Fibroblast of skin of scalp (primary cell): ENCODE measurements at places on chromosomes 1 and 21.

DNA sequence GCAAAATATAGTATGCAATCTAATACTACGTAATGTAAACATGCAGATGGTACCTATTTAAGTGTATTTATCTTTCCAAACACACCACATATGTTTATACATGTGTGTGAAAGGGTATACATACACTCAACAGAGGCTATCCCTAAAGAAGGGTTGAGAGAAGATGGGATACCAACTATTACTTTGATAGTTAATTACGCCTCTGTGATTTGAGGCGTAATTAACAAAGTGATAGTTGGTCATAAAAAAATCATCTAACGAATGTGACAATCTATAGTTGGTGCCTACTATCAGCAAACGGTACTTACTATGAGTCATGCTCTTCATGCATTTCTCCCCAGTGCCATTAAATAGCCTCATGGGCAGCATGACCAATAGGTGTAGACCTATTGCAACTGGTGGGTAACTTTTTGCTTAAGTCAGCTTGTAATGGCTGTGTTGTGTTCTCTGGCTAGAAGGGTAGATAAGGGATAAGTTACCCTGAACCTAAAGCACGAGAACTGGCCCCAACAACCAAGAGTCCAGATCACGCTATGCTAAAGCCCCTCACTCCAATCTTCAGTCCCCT lies 15.3 kb downstream of the RCAN1 start:
- no peak for DNase-seq

DNA sequence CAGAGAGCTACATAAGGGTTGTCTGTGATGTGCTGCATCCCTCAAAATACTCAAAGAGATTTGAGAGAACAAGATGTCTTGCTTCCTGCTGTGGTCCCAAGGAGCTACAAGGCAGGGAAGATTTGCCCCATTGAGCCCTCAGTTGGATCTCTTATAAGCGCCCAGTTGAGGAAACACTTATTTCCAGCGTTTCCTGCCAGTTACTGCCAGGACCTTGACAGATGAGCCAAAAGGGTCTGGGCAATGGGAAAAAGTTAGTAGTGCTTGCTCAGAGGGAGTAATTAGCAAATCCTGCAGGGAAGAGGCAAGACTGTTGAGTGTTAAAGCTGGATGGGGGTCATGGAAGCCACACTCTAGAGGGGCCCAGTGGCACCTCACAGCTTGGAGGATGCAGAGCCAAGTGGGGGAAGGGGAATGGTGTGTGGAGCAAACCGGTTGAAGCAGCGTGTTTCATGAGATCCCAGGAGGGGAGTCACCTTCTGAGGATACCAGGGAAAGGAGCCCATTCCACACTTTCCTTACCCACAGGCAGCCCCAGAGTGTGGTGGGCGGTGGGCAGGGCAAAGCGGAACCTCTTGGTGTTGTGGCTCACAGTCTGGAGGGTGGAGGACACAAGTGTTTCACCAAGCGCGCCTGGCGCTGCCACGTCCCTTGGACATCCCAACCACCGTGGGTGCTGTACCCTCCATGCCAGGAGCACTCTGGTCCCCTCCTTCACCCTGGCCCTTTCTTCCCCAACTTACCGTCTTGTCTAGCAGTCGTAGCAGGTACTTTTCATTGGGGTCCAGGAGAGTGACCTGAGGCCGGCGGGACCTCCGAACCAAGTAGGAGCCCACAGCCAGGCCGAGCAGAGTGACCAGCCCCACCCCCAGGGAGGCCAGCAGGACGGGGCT lies 805 bp downstream of the CYB5R1 start:
- no peak for DNase-seq

GRCh38 chr1:201906336-201906735 lies 17.6 kb downstream of the SHISA4 start:
- peak; percentile 48 for DNase-seq

DNA sequence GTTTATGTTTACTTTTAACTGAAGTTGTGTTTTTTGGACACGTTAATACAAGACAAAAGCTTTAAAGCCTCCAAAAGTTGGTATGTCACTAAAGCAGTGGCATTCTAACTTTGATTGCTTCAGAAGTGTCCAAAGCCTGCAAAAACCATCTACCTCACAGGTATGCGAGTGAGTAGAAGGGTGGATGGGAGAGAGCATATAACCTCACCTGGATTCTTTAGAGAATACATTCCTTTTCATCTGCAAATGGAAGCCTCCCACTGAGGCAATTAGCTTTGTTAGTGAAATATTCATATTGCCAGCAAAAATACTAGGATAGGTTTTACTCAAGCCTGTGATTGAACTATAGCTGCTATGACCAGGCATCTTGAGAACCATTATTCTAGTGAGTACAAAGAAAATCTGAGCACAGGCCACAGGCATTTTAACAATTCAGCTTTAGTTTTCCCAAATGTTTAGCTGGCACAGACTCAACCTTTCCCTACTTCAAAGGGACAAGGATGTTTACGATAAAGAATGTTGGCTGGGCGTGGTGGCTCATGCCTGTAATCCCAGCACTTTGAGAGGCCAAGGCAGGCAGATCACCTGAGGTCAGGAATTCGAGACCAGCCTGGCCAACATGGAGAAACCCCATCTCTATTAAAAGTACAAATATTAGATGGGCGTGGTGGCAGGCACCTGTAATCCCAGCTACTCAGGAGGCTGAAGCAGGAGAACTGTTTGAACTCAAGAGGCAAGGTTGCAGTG lies 39.7 kb downstream of the MAP3K21 start:
- no peak for DNase-seq

DNA sequence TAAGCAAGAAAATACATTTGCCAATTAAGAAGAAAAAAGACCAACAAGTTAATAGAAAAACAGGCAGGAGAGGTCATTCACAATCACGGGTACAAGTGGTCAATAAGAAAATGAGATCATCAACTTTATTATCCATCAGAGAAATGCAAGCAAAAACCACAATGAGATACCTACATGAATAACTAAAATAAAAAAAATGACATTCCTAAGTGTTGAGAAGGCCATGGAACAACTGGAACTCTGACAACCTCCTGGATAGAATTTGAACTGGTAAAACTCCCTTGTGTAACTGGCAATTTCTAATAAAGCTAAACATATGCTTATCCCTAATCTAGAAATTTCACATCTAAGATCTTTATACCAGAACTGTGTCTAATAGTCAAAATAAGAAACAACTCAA lies 135.4 kb upstream of the BACE2 start:
- DNase-seq = peak; percentile 42

DNA sequence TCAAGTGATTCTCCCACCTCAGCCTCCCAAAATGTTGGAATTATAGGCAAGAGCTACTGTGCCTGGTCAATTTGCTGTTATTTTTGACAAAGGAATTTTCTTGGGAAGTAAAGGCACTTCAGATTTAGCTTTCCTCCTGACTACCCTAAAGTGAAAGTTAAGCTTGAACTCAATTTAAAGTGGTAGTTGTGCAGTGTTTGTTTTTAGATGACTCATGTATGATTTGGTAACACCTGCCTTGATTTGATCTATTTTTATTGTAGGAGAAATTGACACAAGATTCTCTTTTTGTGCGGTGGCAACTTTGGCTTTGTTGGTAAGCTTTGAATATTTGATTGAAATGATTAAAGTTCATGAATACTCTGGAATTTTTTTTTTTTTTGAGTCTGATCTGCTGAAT lies 5.0 kb downstream of the RABGGTB start:
- no peak for DNase-seq

DNA sequence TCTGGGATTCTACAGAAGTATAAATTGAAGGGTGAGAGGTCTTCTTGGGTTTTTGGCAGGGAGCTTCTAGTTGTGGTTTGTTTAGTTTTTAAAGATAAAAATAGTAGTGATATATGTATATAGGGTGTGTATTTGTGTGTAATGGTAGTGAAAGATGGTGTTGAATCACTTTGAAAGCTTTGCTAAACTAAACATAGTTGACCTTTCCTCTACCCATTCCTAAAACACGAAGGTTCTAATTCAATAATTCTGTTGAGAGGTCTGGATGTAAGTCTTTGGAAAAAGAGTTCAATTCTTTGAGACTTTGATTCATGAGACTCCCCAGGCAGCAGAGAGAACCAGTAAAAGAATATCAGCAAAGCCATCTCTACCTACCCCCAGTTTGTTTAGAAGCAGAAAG lies 247.9 kb upstream of the DUSP10 start:
- peak; percentile 9 for DNase-seq

GRCh38 chr21:22791986-22792560 lies 1793.9 kb downstream of the NCAM2 start:
- peak; percentile 51 for DNase-seq

- no peak for DNase-seq
Measured at GRCh38 chr1:73066866-73067265, 784.5 kb upstream of the NEGR1 start.

DNA sequence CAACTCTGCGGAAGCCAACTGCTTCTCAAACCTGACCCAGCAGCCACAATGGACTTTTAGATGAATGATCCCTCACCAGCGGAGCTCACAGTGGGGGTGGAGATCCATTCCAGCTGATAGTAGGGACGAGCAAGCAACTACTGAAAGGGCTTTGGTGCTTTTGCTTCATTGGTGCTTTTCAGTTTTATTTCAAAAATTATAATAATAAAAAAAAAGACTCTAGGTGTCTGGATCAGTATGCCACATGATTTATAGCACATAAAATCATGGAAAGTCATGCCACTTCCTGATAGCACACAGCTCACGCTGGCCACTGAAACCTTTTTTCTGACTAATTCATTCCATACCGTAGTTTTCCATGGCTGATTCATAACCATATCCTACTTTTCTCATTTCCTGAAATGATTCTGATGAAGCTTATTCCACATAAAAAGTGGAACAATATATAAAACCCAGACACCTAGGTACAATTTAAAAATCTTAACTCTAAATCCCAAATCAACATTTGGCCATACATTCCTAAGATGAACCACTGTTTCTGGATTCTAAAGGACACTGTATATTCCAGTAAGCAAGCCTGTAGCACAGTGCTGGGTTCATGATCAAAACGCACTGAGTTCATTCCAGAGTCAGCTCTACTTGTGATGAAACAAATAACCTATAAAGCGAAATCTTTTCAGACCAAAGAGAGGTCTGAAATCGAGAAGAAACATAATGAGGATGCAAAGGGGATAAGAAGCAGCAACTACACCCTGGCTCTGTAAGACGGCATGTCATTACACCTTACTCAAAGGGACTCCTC lies 41.3 kb upstream of the KCNE1 start:
- DNase-seq = peak; percentile 88

DNA sequence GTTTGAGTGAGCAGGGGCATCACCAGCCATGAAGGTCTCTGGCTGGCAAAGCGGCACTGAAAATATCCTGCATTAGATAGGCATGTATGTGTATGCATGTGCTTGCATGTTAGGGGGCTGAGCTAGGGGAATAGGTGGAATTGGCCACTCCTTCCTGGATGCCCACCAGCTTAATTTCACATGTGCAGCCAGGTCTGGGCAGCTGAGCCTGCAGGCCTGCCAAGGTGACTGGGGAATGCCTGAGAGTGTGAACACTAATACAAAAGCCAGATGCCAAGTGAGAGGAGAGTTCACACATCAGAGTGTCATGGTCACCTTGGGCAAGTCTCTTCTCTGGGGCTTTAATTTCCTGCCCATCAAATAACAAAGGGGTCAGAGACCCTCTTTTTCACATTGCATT lies 155.9 kb downstream of the HIVEP3 start:
- no peak for DNase-seq

DNA sequence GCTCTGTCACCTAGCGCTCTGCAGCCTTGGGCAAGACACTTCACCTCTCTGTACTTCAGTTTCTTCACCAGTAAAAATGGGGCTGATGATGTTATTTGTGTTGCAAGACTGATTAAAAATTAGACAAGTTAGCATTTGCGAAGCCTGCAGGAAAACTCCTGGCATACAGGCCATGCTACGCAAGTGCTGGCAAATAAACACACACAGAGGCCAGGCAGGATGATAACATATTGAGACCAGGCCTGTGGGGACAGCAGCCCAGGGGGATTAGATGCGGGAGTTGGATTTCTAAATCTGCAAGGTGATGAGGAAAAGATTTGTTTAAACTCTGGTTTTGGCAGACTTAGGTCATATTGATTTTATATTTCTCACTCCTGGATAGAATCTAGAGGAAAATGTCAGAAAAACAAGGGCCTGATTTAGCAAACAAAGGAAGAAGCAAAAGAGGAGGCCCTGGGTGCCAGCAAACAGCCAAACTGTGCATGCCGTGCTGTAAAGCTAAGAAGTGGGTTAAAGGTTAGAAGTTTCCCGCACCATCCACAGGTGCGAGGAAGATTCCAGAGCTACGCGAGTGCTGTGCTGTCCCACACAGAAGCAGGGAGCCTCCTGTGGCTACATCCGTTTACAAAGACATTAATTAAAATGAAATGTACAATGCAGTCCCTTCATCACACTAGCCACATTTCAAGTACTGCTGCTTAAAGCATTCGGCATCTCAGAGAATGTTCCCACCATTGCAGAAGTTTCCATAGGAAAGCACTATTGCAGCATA lies 532.2 kb downstream of the NPHP4 start:
- DNase-seq = no peak

GRCh38 chr1:27658951-27659496 lies 13.0 kb downstream of the IFI6 start:
- DNase-seq = peak; percentile 81

DNA sequence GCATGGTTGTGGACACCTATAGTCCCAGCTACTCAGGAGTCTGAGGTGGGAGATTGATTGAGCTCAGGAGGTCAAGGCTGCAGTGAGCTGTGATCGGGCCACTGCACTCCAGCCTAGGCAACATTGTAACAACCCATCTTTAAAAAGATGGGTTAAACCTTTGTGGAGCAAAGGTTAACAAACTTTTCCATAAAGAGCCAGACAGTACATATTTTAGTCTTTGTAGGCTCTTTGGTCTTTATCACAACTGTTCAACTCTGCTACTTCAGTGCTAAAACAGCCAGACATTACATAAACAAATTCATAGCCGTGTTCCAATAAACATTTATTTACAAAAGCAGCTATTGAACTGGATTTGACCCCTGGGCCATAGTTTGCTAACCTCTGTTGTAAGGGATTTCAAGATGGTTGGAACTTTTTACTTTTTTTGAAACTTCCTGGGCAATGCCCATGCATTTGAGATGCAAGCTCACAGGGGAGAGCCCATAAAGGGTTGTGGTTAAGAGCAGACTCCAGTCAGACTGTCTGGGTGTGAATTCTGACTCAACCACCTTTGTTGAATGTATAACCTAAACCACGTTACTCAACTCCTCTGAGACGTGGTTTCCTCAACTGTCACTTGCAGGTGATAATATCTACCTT lies 10.8 kb downstream of the INAVA start:
- no peak for DNase-seq

GRCh38 chr1:90459570-90459969 lies 257.5 kb downstream of the BARHL2 start:
- DNase-seq = no peak

- no peak for DNase-seq
Measured at GRCh38 chr1:82919837-82920236, 1079.1 kb downstream of the TTLL7 start.
